ENCODE measurements at places on chromosomes 6 and 20.

DNA sequence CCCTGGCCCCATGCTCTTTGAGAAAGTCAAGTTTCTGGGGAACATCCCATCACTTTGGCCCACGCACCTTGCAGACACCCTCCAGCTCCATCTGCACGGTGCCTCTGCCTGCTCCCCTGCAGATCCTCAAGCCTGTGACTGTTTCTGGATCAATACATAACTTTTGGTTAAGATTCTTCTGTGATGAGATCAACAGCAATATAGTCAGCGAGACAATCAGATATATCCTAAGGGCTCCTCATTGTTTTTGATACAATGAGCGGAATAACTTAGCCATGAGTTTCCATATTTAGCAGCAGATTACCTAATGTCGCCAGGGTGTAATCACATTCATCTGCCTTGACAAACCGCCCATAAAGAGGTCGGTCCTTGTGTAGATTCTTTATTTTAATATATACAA lies 109.3 kb upstream of the MTHFD1L start:
- no peak for DNase-seq

DNA sequence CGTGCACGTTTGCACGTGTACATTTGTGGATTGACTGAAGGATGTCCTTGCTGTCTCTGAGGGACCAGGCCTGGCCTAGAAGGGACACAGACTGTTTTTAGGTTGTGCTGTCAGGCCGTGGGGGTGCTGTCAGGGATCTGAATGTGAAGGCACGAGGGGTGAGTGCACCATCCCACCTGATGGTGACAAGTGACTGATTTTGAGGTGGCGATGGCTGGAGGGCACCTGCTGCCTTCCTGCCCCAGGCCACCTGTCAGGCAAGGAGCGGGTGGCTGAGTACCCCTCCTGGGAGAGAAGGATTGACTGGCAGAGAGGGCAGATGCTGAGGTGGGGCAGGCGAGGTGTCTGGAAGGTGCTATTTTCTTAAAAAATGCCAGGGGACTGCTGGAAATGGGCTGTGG lies 1.2 kb downstream of the RAB44 start:
- no peak for DNase-seq

DNA sequence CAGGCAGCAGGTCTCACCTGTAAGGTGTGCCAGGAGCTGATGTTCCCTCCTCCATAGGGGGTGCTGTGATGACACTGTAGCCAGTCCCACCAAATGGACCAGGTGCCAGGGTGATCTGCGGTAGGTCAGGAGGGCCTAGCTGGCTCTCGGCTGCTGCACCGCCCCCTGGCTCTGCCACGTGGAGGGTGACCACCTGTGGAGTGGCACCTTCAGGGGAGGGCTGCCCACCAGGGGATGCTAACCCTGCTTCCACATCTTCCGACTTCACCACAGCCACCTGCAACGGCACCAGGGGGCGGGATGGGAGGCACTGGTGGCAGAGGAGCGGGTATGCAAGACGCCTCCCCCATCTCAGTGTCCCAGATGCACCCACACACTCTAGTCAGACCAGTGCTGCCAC lies 18.3 kb downstream of the ZNF335 start:
- no peak for DNase-seq

- DNase-seq, result no peak
Observed at GRCh38 chr6:12356983-12357972, 67.1 kb downstream of the EDN1 start.

GRCh38 chr6:40778196-40778595 lies 191.0 kb upstream of the LRFN2 start:
- DNase-seq, result no peak

DNA sequence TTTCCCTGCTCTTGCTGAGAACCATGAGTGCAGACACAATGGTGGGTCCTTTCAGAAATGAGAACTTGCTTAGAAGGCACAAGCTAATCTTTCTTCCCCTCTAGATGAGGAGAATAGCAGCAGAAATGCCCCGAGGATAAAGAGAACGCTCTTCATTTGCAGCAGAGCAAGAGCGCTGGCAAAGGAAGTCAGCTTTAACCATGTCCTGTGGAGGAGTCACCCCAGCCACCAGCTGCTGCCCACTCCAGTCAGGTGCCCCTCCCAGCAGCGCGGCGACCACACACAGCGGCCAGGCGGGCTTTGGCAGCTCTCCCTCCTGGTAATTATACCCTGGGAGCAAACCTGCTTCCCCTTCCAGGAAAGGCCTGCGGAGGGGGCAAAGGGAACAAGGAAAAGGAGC lies 42.4 kb upstream of the EMILIN3 start:
- DNase-seq, result peak; percentile 78

- DNase-seq, result no peak
Observed at GRCh38 chr20:8079976-8080375, 52.1 kb upstream of the PLCB1 start.

DNA sequence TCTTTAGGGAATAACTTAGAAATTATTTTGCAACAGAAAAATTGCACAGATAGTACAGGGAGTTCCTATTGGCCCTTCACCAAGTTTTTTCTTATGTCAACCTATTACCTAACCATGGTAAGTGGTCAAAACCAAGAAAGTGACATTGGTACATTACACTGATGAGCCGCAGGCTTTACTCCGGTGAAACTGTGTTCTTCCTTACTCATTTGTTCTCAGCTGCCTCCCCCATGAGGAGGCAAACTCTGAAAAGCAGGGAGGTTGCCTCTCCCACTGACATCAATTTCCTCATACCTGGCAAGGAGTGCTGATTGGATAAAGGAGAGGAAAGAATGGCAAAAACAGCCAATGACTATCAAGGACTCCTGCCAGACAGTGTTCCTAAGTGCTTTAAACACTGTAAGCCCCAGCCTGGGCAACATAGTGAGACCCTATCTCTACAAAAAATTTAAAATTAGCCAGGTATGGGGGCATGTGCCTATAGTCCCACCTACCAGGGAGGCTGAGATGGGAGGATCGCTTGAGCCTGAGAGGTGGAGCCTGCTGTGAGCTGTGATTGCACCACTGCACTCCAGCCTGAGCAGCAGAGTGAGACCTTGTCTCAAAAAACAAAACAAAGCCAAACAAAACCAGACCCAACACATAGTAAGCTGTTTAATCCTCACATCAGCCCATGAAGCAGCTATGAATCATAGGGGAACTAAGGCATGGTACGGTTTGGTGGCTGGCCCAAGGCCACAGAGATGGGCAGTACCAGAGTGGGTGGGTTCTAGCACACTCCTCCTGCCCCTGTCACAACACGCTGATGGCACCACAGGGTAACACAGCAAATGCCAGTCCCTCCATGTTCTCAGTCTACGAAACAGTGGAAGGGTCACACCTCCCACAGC lies 24.7 kb downstream of the C20orf203 start:
- DNase-seq, result no peak

- no peak for DNase-seq
Observed at GRCh38 chr6:16200321-16200883, 38.0 kb upstream of the GMPR start.

- no peak for DNase-seq
Observed at GRCh38 chr6:109531446-109531845, 48.4 kb upstream of the ZBTB24 start.

GRCh38 chr6:166645896-166646295 lies 18.8 kb upstream of the RPS6KA2 start:
- no peak for DNase-seq

DNA sequence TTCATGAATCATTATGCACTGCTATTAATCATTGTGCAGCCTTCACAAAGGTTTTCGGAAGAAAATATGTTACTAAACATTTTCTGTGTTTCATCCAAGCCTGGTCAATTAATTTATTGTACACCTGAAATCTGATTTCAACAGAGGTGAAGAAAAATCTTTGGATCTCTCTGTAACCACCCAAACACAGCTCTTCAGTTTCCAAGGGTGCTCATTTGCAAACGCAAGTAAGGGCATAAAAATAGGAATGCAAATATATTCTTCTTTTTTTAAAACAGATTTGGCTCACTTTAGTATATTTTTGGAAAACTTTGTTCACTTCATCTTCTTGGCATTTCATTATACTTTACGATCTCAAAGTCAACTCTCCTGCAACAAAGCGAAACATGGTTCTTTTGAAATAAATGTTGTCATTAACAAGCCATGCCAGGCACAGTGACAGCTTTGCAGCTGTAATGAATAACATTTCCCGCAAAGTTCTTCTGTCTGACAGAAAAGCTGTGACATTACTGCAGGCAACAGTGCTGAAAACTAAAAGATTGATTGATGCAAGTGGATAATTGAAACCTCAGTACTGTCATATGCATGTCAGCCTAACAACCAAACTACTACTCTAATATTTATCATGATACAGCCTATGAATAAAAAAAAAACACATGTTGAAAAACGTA lies 348.3 kb downstream of the FRK start:
- DNase-seq, result no peak

GRCh38 chr20:50142812-50143211 lies 10.7 kb downstream of the PEDS1 start:
- no peak for DNase-seq
